Stimulated activated CD4-positive, alpha-beta T cell treated with anti-CD3 and anti-CD28 coated beads, Interleukin-1b, Interleukin-23, amount 100 ng/mL, for 1 hour (primary cell): ENCODE measurements at places on chromosomes 7 and 10.

GRCh38 chr10:128081720-128082119 is 44.5 kb downstream of the MKI67 start:
- no peak for DNase-seq

DNA sequence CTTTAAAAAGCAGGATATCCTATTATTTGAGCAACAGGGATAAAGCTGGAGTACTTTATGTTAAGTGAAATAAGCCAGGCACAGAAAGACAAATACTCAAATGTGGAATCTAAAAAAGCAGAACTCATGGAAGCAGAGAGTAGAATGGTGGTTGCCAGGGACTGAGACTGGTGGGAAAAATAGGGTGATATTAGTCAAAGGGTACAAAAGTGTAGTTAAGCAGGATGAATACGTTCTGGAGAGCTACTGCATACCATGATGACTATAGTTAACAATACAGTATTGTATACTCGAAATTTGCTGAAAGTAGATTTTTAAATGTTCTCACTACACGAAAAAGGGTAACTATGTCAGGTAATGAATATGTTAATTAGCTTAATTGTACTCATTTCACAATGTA is 125.5 kb upstream of the VSTM2A start:
- DNase-seq, result no peak

- no peak for DNase-seq
Observed at GRCh38 chr7:92043637-92044036, 90.6 kb downstream of the CYP51A1 start.

- no peak for DNase-seq
Observed at GRCh38 chr10:98357194-98357822, 57.7 kb downstream of the PYROXD2 start.

DNA sequence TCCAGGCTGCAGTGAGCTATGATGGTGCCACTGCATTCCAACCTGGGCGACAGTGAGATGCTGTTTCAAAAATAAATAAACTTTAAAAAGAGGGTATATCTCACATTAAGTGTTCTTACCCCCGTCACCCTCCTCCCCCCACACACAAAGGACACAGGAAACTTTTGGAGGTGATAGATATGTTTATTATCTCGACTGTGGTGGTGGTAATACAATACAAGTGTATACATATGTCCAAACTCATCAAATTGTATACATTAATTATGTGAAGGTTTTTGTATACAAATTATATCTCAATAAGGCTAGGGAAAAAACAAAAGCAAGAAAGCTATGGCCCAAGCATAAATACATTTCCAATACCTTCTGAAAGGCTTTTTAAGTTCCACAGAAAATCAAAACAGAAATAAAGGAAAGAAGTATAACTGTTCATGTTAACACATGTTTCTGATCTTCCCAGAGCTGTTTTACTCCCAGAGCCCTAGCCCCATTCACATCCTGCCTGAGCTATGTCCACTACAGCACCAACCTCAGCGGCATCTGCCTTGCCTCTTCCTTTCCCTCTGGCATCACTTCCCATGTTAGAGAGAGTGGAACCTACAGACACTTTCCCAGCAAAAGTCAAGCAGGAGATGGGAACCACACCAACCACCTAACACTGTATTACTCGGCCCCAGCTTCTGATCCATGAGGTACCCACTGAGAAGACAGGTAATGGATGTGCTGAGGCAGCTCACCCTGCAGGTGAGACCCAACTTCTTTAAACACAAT is 48.1 kb downstream of the SGMS1 start:
- DNase-seq, result no peak

DNA sequence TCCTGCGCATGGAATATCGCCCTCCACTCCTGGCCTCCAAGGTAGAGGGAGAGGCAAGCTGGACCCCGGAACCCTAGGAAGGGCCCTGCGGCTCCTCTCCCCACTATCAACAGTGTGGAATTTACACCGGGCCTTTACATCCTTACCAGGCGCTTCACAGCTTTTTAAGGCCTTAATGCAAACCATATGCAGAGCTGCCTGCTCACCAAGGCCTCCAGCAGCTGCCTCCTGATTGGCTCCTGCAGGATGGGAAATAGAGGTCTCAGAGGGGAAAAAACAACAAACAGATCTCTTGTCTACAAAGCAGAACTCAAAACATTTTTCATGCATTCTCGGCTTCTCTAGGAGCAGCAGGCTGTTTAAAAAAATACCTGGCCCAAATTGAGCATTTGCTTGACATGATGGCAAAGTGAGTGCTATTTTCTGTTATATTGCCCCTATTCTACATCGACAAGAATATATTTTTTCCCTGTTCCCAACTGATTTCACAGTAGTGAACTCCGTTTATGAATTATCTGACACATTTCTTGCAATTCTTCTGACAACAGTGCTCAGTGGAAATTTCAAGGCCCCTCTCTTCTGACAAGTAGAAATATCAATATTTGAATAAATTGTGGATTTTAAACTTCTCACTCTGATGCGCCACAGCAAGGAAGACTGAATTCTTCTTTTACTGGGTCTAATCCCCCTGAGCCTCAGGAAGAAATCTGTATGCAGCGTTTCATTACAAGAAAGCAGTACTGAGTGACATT is 51.7 kb downstream of the EBF3 start:
- no peak for DNase-seq

DNA sequence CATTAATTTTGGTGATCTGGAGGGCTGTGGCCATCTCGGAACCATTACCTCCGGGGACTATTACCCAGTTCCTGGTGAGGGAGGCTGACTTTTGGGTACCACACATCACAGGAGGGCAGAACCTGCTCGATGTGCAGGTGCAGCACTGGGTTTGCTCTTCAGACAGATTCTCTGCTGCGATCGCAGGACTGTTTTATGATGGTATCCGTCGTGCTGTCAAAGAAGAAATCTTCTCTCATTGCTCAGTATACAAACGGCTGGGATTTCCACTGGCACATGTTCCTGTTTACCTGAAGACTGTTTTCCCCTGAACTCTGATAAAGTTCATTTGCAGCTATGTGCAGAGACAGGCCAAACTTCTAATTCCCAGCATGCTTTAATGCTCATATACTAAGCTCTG is 27.2 kb upstream of the SHH start:
- DNase-seq, result no peak

GRCh38 chr7:1908823-1909420 is 238.8 kb downstream of the ELFN1 start:
- no peak for DNase-seq

GRCh38 chr10:99630433-99630832 is 10.2 kb upstream of the SLC25A28 start:
- no peak for DNase-seq

- no peak for DNase-seq
Observed at GRCh38 chr10:25982107-25982506, 48.1 kb downstream of the MYO3A start.
